ENCODE measurements at places on chromosomes 2 and 18.

GRCh38 chr2:15560988-15561573 is at the start of gene NBAS:
Gene NBAS (minus strand): TSS chr2:15561334. CDS start chr2:15561304, 30 bp downstream.
- DNase-seq: peak; percentile 84

DNA sequence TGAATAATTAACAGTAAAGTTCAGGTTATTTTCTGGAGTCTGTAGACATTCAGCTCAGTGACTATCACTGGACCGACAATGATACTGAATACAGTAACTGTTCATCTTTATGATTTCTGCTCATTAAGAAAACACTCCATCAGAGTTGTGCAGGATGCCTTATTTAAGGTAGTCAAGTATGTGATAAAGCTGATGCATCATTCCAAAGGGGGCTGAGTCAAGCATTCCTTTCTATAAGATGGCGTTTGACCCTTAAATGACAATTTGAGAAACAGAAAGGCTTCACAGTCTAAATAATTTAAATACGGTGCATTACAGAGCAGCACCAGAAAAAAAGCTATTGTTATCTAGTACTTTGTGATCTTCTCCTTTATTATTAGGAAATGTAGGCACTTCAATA is 131.1 kb downstream of the CDH2 start:
- no peak for DNase-seq

GRCh38 chr2:9692456-9693195 is 61.8 kb upstream of the YWHAQ start:
- DNase-seq: no peak

GRCh38 chr2:218897394-218898108 is 16.9 kb downstream of the WNT10A start:
- DNase-seq: no peak
